Endodermal cell (in vitro differentiated cells): ENCODE measurements at places on chromosomes 13 and 19. TPM values are rescaled to one million over a fixed set of nuclear protein-coding genes. Genes with fewer than 3 reads are reported as not detected.

Gene KLK3
- total RNA-seq = not detected in 3 replicates

Gene SIX5
- 43.3 and 46.4 TPM in 2 replicates for total RNA-seq

Gene JSRP1
- total RNA-seq = 0.66 and 0.75 TPM in 2 replicates

Gene SIN3B
- total RNA-seq = 58.0 to 68.1 TPM (median 68.0 TPM) in 3 replicates

Gene NBEA
- 11.4 and 15.2 TPM in 2 replicates for total RNA-seq

Gene TNNI3
- total RNA-seq = 9.2 and 9.8 TPM in 2 replicates

Gene EXOC3L2
- total RNA-seq = 0.11 to 6.8 TPM (median 0.32 TPM) in 3 replicates

Gene SCGB2B2
- 0.11 and 0.75 TPM in 2 replicates for total RNA-seq

Gene ZNF585A
- 19.6 and 20.9 TPM in 2 replicates for total RNA-seq

Gene RDH8
- total RNA-seq = not detected in 2 replicates

Gene ZNF415
- total RNA-seq = 12.5 to 23.5 TPM (median 19.4 TPM) in 3 replicates
